Regular cardiac myocyte (primary cell): ENCODE measurements at places on chromosomes 5 and 9. TPM values are rescaled to one million over a fixed set of nuclear protein-coding genes. Genes with fewer than 3 reads are reported as not detected.

PCDHGB6 gene
- 0.96 and 2.5 TPM in 2 replicates for total RNA-seq

TRMO gene
- total RNA-seq = 10.7 and 17.3 TPM in 2 replicates

FLT4 gene
- 0.56 and 0.58 TPM in 2 replicates for total RNA-seq

TMEM215 gene
- total RNA-seq = not detected in 2 replicates

C7 gene
- total RNA-seq = 0.96 and 24.8 TPM in 2 replicates

PDZD2 gene
- total RNA-seq = 0.28 and 0.58 TPM in 2 replicates

COL15A1 gene
- total RNA-seq = 5.9 and 122 TPM in 2 replicates

CCL21 gene
- not detected in 2 replicates for total RNA-seq

PDE6A gene
- not detected in 2 replicates for total RNA-seq

SPATA31E1 gene
- not detected in 2 replicates for total RNA-seq

FOXD4L3 gene
- under 0.01 and 0.28 TPM in 2 replicates for total RNA-seq

TXNDC8 gene
- not detected in 2 replicates for total RNA-seq

IFNE gene
- total RNA-seq = 4.4 and 9.6 TPM in 2 replicates

TYRP1 gene
- 1.7 TPM in 1 of 2 replicates, not detected in the other for total RNA-seq

CCDC127 gene
- total RNA-seq = 6.7 and 7.9 TPM in 2 replicates

SAXO1 gene
- total RNA-seq = under 0.01 TPM in 1 of 2 replicates, not detected in the other

FGF10 gene
- not detected in 2 replicates for total RNA-seq

PCDHA12 gene
- 0.28 TPM in 1 of 2 replicates, not detected in the other for total RNA-seq

GLRX gene
- total RNA-seq = 58.6 and 87.0 TPM in 2 replicates

PLPP7 gene
- 16.9 and 19.4 TPM in 2 replicates for total RNA-seq

LCN12 gene
- total RNA-seq = not detected in 2 replicates

C9orf153 gene
- total RNA-seq = 0.19 and 0.56 TPM in 2 replicates

KIAA0825 gene
- 3.3 and 5.1 TPM in 2 replicates for total RNA-seq

ARHGEF28 gene
- 23.8 and 51.9 TPM in 2 replicates for total RNA-seq

KCNIP1 gene
- 0.19 TPM in 1 of 2 replicates, not detected in the other for total RNA-seq

DBN1 gene
- total RNA-seq = 77.2 and 139 TPM in 2 replicates

PGGT1B gene
- 16.1 and 19.7 TPM in 2 replicates for total RNA-seq

CER1 gene
- not detected in 2 replicates for total RNA-seq

IL3 gene
- not detected in 2 replicates for total RNA-seq

SHB gene
- total RNA-seq = 29.9 and 47.9 TPM in 2 replicates

NIPSNAP3A gene
- 58.9 and 61.2 TPM in 2 replicates for total RNA-seq

SPINK1 gene
- 0.56 TPM in 1 of 2 replicates, not detected in the other for total RNA-seq

LAMC3 gene
- under 0.01 TPM in 2 replicates for total RNA-seq

ANKRA2 gene
- 12.8 and 28.8 TPM in 2 replicates for total RNA-seq

TNC gene
- total RNA-seq = 35.2 and 51.6 TPM in 2 replicates

CHMP5 gene
- total RNA-seq = 129 and 156 TPM in 2 replicates

HTR1A gene
- not detected in 2 replicates for total RNA-seq

GABRA6 gene
- not detected in 2 replicates for total RNA-seq

C9orf50 gene
- total RNA-seq = 0.28 TPM in 1 of 2 replicates, not detected in the other

WDR38 gene
- total RNA-seq = not detected in 2 replicates

GRM6 gene
- total RNA-seq = not detected in 2 replicates

ST8SIA4 gene
- total RNA-seq = 2.5 and 3.8 TPM in 2 replicates

SLC34A1 gene
- total RNA-seq = not detected in 2 replicates

PRSS3 gene
- total RNA-seq = 6.5 and 27.8 TPM in 2 replicates

LHFPL2 gene
- total RNA-seq = 45.6 and 57.5 TPM in 2 replicates

ARHGEF39 gene
- 0.28 and 3.6 TPM in 2 replicates for total RNA-seq

CARTPT gene
- not detected in 2 replicates for total RNA-seq

PCDHA2 gene
- total RNA-seq = under 0.01 TPM in 2 replicates
